Head of caudate nucleus (tissue), 42 donors: ENCODE measurements at places on chromosomes 2 and 18.

DNA sequence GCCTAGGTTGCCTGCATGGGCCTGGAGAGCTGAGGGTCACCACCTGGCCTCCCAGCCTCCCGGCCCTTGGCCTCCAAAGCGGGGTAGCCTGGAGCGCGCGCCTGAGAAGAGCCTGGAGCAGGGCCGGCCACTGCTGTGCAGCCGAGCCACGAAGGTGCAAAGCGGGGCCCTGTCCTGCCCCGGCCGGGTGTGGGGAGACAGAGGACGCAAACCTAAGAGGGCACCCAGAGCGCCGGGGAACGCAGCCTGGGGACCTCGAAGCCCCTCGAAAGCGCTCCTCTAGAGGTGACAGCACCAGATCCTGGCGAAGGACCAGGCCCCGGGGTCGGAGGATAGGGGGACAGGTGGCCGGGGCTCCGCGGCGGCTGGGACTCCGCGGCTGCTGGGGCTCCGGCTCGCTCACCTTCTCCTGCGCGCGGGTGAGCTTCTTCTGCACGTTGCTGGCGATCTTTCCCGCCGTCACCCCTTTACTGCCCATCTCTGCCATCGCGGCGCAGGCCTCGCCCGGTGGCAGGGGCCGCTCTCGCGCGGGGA lies 430 bp downstream of the BIN1 start:
- DNase-seq: no peak

DNA sequence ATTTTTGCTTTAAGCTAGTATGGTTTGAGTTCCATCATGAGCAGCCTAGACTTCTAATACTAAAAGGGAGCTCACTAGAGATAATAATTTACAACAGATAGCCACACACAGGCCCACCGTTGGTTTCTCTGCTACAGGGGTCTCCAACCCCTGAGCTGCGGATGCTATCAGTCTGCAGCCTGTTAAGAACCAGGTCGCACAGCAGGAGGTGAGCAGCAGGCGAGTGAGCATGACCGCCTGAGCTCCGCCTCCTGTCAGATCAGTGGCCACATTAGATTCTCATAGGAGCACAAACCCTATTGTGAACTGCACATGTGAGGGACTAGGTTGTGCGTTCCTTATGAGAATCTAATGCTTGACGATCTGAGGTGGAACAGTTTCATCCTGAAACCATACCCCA lies 150.6 kb downstream of the HRH4 start:
- DNase-seq: no peak

DNA sequence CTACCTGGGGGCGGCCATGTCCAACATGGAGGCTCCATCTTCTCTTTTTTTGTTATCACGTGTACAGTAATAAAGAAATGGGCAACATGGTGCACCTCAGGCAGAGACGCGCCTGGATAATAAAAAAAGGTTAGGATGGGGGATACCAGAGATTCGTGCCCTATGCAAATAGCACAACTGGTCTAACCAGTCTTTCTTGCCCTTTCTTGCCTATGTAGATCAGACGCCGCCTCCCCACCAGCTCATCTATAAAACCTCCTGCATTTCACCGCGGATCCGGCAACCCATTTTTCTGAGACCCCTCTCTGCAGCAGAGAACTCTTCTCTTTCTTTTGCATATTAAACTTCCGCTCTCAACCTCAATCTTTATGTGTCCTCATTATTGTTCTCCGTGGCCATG lies 68.7 kb downstream of the MYL12B start:
- DNase-seq: no peak

DNA sequence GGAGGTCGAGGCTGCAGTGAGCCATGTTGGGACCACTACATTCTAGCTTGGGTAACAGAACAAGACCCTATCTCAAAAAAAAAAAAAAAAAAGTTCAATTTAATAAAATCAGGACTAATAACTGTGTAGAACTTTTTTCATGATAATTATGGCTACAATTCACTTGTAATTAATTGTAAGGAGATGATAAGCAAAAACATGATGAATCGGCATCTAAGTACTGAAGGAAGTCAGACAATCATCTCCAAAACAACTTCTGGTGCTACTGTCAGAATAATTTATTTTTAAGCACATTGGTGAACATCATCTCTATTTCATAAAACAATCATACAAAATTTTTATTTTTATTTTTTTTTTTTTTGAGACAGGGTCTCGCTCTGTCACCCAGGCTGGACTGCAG lies 9.7 kb upstream of the MTHFD2 start:
- no peak for DNase-seq

- DNase-seq: no peak
Measured at GRCh38 chr18:8413751-8414150, 195.5 kb upstream of the RAB12 start.

DNA sequence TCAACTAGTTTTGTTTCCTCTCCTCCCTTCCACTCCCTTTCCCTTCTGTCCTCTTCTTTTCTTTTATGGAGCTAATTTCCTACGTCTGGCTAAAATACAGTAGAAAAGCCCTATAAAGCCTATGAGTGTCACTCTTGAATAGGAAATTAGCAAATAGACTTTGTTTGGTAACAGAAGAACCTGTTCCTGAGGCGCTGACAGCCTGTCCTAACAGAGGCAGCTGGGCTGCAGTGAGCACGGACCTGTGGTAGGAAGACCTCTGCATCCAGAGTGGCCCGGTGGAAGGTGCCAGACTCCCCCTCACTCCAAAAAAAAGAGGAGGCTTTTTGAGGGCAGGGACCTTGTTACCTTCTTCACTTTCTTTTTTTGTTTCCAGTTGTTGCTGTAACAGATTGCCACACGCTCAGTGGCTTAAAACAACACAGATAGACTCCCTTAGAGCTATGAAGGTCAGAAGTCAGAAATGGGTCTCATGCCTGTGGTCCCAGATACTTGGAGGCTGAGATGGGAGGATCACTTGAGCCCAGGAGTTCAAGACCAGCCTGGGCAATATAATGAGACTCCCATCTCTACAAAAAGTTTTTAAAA lies 81.2 kb upstream of the TXNDC2 start:
- no peak for DNase-seq
